Stimulated activated CD8-positive, alpha-beta memory T cell treated with anti-CD3 and anti-CD28 coated beads, Interleukin-4, amount 100 ng/mL, for 24 hours (primary cell): ENCODE measurements at places on chromosomes 12 and 14.

DNA sequence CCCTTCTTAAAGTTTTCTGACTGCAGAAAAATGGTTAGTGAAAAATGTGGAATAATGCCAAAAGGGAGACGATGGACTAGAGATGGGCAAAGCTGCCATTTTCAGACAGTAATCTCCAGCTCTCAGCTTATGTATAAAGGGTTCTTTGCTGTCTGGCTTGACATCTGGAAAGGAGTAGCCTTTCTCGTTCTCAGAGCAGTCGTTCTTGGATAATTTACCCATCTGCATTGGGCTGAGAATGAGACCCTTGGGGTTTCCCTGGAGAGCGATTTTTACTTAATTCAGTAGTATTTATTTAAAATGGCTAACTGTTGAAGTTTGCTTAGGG is 1.2 kb downstream of the NUDT4 start:
- no peak for DNase-seq

GRCh38 chr12:70408004-70408790 is 42.1 kb downstream of the KCNMB4 start:
- no peak for DNase-seq

DNA sequence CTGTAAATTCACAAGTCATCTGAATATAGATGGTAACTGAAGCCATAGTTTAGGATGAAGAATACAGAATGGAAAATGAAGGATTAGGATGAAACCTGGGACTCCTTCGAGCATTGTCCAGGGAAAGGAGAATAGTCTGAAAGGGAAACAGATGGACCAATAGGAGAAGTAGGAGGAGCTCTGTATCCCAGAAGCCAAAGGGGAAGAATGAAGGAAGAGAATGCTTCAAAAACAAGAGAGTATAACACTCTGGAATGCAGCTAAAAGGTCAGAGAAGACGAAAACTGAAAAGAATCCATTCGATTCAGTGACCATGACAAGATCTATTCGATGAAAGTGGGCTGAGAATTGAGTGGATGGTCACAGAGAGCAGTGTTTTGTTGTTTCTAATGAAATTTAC is 1.0 kb downstream of the GMFB start:
- DNase-seq, result no peak

GRCh38 chr14:71931492-71932228 is 569 bp upstream of the RGS6 start:
- DNase-seq, result no peak

GRCh38 chr14:76326918-76327689 is 48.8 kb upstream of the ESRRB start:
- DNase-seq, result no peak

DNA sequence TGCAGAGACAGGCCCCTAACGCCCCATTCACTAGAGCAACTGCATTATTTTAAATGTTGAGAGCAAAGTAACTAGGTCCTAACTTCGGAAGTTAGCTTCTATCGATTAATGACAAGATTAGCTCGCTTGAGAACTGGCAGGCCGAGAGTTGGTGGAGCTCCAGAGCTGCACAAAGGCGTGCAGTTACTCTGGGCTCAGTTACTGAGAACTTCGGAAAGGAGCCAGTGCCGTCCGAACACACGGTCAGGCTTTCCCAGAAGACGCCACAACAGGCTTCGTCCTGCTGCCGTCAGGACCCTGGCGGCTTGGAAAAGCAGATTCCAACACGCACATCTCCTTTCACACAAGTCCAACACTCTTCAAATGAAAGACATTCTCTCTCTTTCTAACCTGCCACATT is 45.4 kb upstream of the TESC start:
- no peak for DNase-seq

GRCh38 chr14:21852775-21853174 is 179.2 kb upstream of the OR4E1 start:
- DNase-seq, result no peak

GRCh38 chr14:38994731-38995130 is 108.3 kb downstream of the SEC23A start:
- DNase-seq, result no peak

DNA sequence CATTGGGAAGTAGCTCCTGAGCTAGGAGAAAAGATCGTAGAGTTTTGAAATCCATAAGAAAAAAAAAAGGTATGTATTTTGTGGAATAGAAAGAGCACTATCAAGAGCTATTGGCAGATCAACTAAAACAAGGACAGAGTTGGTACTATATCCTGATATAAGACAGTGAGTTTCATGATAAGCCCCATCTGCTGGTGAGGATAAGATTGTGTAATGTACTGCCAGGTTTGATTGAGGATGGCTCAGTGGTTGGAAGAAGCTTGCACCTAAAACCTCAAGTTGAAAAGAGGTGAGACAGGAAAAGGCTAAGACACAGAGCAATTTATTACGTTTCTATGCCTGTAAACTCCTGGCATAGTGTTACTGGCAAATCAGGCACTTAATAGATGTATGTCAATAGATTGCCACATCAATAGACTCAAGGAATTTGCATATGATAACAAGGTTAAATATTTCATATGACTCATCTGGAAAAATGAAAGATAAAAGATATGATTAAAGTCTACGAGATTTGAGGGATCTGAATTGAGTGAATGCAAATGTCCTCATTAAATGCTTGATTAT is 525.6 kb downstream of the FLRT2 start:
- DNase-seq, result no peak

DNA sequence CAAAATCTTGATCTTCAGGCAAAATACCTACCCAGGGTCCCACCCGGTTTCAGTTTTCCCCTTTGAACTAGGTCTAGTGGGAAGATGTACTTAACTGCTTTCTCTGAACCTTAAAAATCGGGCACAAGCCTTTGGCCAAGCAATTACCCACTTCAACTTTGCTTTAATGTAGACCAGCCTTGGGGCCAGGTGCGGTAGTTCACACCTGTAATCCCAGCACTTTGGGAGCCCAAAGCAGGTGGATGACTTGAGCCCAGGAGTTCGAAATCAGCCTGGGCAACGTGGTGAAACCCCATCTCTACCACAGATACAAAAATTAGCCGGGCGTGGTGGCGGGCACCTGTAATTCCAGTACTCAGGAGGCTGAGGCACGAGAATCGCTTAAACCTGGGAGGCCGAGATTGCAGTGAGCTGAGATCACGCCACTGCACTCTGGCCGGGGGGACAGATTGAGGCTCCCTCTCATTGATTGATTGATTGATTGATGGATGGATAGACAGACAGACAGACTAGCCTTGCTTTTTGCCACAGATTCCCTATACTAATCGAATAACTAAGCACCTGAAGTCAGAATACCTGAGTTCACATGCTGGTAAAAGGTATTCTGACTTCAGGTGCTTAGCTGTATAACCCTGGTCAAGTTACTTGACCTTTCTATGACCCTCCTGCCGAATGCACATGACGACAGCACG is 1.9 kb downstream of the CLIP1 start:
- DNase-seq, result no peak

GRCh38 chr14:80805136-80805535 is 136.4 kb downstream of the CEP128 start:
- no peak for DNase-seq

DNA sequence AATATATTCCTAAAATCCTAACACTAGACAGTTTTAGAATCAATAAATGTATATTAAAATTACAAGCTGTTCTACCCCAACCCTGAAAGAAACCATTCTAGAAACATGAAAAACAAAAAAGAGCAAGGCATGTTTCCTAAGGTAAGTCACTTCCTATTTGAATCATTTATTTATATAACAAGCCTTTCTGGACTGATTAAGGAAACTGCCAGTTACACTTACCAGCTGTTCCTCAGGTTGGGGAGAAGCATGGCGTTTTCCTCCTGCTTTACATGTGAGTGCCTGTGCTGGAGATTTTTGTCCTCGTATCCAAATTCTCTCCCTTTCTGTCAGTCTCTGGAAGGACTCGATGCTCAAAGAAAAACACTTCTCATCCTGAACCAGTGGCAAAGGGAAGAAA is 183.3 kb downstream of the EFCAB11 start:
- DNase-seq, result no peak

- no peak for DNase-seq
These were observed 666.6 kb downstream of the DIO2 start for GRCh38 chr14:79544698-79545070.

DNA sequence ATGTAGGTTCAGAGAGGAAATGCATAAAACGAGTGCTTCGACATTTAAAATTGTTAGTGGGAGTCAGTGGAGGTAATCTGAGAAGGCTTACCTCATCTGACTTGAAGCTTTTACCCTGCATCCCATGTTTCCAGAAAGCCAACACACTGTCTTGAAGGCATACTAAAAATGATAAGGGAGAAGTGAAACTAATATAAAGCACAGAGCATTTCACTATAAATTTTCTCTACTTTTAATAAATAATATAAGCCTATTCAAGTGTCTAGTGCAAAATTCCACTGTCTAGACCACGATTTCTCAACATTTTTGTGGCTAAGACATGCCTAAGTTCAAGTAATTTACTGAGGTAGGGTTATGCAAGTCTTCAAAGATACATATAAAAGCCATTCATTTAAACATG is 29.1 kb upstream of the CDKL1 start:
- DNase-seq, result no peak

- no peak for DNase-seq
These were observed 6.5 kb downstream of the NACA start for GRCh38 chr12:56718636-56719035.

DNA sequence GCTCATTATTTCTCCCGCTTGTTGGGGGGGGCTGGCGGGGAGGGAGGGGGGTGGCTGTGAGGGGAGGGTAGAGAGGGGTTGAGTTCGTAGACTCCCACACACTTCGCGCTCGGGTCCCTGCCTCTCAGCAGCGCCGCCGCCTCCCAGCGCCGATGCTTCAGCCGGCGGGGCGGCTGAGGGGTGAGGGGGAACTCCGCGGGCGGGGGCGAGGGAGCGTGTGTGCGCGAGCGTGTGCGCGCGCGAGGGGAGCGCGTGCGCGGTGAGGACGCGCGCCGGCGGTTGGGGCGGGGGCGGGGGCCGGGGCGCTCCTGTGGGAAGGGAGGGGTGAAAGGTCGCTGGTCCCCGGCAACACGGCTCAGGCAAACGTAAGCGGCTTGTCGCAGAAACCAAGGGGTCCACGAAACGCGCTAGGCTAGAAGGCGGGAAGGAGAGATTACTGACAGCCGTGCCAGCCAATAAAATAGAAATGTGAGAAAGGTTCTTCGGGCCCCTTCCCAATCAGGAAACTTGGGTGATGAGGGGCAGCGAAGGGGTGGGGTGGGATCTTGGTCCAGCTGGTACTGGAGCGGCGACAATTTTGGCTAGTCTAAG is 343 bp upstream of the NOVA1 start:
- peak; percentile 1 for DNase-seq

GRCh38 chr12:43891856-43892574 is 56.1 kb downstream of the TMEM117 start:
- DNase-seq, result no peak

GRCh38 chr12:131074221-131075083 is 120.7 kb downstream of the ADGRD1 start:
- no peak for DNase-seq

DNA sequence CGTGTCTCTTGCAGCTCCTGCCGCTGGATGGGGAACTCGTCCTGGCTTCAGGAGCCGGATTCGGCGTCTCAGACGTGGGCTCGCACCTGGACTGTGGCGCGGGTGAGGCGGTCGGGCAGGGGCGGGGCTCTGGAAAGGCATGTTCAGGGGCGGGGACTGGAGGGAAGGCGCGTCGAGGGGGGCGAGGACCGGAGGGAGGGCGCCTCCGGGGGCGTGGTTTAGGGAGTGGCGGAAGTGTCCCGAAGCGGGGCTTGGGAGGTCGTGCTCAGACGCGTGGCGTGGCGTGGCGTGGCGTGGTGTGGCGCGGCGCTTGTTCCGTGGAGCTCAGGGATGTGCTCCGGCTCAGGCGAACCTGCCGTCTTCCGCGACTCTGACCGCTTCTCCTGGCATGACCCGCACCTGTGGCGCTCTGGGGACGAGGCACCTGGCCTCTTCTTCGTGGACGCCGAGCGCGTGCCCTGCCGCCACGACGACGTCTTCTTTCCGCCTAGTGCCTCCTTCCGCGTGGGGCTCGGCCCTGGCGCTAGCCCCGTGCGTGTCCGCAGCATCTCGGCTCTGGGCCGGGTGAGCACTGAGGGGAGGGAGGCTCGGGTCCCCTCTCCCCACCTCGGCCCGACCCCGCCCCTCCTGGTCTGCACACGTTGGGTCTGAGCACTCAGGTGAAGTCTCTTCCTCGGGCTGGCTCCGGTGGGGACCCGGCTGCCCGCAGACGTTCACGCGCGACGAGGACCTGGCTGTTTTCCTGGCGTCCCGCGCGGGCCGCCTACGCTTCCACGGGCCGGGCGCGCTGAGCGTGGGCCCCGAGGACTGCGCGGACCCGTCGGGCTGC is 6.2 kb downstream of the AMN start:
- peak; percentile 64 for DNase-seq

DNA sequence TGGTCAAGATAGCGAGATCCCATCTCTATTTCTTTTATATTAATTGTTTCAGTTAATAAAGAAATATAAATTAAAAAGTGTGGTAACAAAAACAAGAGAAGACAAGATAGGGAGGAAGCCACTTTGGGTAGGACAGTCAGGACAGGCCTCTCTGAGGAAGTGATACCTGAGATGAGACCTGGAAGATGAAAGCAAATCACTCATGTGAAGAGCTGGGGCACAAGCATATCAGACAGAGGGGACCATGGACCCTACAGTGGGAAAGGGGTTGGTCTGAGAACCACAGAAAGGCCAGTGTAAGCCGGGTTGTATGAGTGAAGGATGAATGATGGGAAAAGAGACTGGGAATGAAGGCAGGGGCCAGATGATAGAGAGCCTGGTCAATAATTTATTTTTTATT is 1.8 kb upstream of the MED6 start:
- DNase-seq, result no peak

- DNase-seq, result no peak
These were observed 33.7 kb upstream of the GNPNAT1 start for GRCh38 chr14:52825085-52825484.

- DNase-seq, result no peak
These were observed 3.9 kb upstream of the RARG start for GRCh38 chr12:53235742-53236442.

- DNase-seq, result no peak
These were observed 87.0 kb downstream of the DNAI7 start for GRCh38 chr12:25107920-25108319.

GRCh38 chr14:24436355-24437019 is 6.1 kb downstream of the SDR39U1 start:
- no peak for DNase-seq

DNA sequence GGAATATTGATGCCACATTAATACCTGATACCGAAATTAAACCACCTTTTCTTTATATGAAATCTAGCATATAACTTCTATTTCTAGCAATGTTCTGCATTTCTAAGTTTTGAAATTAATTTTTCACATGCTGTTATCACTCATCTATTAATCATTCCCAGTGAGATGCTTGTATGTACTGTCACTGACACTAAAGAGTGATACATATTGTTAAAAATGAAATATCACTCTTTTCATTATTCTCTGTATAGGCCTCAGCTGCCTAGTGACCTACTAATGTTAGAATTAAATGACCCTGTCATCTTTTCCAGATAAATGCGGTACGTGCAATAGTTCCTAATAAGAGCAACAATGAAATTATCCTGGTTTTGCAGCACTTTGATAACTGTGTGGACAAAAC is 49.7 kb upstream of the KCNH3 start:
- DNase-seq, result no peak

DNA sequence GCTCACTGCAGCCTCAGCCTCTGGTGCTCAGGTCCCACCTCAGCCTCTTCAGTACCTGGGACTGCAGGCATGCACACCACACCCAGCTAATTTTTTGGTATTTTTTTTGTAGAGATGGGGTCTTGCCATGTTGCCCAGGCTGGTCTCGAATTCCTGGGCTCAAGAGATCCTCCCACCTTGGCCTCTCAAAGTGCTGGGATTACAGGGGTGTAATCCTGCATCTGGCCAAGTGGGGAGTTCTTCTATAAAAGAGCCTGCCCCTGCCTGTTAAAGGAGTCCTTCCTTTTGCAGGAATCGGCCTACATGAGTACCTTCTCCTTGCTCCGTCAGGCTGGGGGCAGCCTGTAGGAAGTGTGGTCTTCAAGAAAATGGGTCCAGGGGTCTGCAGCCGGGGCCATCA is 54.1 kb upstream of the RASSF3 start:
- DNase-seq, result no peak
